CD4-positive, alpha-beta T cell treated with Interleukin-2 at 100 ng/mL for 4 hours (primary cell): ENCODE measurements at places on chromosomes 2 and 18.
A peak's percentile ranks its signal among the peaks of the same experiment; 100 is the strongest.

GRCh38 chr2:232236200-232236599 is 142.4 kb upstream of the ALPP start:
- DNase-seq = no peak

GRCh38 chr2:234913208-234913626 is 38.6 kb upstream of the SH3BP4 start:
- DNase-seq = no peak

DNA sequence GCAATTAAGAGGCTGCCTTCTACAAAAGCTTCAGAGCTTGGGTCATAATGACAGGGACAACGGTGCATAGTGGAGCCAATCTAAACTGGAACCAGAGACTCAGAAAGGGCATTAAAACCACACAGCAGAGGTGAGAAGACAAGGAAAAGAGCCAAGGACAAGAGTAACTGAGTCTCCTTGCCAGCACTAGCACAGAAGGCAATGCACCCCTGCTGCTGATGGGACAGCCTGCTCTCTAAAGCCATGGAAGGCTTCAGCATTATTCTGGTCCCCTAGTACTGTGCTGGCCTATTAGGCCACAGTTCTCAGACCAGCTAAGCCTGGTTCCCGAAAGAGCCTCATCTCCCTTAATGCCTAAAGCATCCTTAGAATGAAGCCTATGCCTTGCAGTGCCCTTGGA is 15.5 kb downstream of the MYO5B start:
- DNase-seq = no peak

- peak; percentile 31 for DNase-seq
These were observed 60.5 kb downstream of the CUL3 start for GRCh38 chr2:224524657-224525056.

DNA sequence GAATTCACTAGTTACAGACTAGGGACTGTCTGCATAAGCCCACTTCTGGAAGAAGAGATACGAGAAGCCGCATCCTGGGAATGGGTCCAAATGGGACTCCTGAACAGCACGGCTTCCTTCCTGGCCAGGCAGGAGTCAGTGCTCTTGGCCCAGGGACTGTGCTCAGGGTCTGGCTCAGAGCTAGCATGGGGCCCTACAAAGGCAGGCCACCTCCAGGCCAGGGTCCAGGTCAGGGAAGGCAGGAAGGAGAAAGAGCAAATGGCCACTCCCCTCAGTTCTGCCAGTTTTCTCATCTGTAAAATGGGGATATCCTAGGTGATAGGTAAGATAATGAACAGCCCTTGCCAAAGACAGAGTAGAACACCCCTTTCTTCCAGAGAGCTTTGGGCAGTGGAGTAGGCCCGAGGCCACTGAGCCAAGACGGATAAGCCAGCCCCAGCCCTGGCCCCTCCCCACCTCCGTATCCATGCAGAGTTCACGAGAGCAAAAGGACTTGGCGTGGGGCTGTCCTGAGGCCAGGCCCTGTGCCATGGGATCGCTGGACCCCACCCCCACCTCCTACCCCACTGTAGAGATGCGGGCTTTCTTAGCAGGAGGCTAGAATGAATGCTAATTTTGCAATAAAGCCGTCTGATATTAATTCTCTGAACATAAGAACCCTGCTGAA is 190.1 kb downstream of the MGAT5 start:
- no peak for DNase-seq

GRCh38 chr2:233413559-233414272 is 59.4 kb downstream of the DGKD start:
- peak; percentile 77 for DNase-seq

DNA sequence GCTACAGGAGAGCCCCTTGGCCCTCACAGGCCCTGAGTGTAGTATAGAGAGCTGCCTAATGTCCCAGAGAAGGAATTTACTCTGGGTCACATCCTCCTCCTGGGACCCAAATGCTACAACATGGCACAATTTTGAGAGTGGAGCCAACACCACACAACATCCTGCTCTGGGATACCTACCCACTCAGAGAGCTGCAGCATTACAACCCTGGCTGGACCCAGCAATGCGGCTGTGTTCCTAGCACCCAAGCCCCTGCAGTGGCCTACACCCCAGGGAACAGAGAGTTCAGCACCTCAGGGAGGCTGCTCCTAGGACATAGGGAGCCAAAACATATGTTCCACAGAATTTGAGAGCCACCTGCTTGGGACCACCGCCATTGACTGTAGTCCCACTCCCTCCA is 19.3 kb upstream of the FABP1 start:
- no peak for DNase-seq

- no peak for DNase-seq
These were observed 78.9 kb downstream of the MAP4K4 start for GRCh38 chr2:101776172-101777043.

DNA sequence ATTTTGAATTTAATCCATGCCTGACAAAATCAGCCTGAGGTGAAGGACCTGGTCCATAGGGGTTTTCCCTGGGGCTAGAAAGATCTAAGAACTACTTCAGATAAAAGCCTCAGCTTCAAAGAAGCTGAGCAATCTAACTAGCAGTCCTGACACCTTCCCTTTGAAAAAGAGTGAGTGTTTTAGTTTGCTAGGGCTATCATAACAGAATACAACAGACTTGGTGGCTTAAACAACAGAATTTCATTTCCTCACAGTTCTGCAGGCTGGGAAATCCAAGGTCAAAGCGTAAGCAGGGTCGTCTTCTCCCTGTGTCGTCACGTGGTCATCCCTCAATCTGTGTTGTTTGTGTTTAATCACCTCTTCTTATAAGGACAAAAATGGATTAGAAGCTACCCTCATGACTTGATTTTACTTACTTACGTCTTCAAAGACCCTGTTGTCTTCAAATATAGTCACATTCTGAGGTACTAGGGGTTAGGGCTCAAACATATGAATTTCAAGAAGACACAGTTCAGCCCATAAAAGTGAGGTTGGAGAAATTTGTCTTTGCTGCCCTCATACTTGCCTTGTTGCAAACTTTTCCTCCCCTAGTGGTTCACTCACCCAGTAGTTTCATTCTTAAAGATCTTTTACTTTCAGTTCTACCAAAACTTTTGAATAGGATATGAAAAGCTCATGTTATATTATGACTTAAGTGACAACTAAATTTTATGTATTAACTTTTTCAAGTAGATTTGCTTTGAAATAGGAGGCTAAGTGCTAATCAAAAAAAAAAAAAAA is 673.8 kb downstream of the ARHGAP15 start:
- DNase-seq = no peak

GRCh38 chr2:121605820-121606733 is 43.2 kb downstream of the CLASP1 start:
- DNase-seq = no peak

- no peak for DNase-seq
These were observed 1.8 kb upstream of the CDK5R2 start for GRCh38 chr2:218957671-218958070.

- DNase-seq = no peak
These were observed 56.8 kb downstream of the PMS1 start for GRCh38 chr2:189841019-189841418.

DNA sequence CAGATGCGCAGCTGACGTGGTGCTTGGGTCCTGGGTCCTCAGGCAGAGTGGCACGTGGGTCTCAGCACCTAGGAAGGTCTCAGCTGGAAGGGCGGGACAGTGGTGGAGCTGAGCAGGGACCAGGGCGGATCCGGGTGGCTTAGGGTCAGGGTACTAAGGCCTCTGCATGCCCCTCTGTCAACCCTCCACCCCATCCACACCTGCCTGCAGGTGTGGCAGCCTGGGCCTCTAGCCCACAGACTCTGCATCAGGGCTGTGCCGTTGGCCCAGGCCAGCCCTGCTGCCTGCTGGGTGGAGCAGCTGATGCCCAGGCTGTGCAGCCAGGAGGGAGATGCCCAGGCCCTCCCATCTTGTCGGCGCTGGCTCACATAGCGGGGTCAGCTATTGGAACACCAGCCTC is 24.6 kb upstream of the OTOS start:
- no peak for DNase-seq

GRCh38 chr2:46163804-46164528 is 133.2 kb upstream of the EPAS1 start:
- no peak for DNase-seq

- no peak for DNase-seq
These were observed 14.1 kb downstream of the GLI2 start for GRCh38 chr2:120749506-120750431.

GRCh38 chr2:36800381-36800780 is 103.9 kb downstream of the VIT start:
- peak; percentile 49 for DNase-seq

DNA sequence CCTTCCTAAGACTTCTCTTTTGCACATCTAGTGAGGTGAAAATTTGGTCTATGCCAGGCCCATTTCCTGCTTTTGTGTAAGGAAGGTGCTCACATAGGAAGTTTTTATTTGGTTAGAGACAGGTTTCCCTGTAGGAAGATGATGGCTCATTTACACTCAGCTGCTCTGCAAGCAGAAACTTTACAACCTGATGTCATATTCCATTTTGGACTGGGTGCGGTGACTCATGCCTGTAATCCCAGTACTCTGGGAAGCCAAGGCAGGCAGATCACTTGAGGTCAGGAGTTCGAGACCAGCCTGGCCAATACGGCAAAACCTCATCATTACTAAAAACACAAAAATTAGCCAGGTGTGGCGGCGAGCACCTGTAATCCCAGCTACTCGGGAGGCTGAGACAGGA is 35.8 kb downstream of the CASP10 start:
- DNase-seq = no peak

DNA sequence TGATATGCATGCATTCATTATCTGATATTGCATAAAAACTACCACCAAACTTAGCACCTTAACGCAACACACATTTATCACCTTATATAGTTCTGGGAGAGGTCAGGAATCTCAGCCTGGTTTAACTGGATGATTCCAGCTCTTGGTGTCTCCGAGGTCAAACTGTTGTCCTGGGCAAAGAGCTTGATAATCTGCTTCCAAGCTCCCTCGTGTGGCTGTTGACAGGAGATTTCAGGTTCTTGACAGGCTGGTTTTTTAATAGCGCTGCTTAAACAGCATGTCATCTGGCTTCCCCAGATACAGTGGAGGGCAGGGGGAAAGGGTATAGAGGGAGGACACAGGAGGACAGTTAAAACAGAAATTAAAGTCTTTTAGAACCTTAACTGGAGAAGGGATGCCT is 785.0 kb downstream of the CNTNAP5 start:
- no peak for DNase-seq

DNA sequence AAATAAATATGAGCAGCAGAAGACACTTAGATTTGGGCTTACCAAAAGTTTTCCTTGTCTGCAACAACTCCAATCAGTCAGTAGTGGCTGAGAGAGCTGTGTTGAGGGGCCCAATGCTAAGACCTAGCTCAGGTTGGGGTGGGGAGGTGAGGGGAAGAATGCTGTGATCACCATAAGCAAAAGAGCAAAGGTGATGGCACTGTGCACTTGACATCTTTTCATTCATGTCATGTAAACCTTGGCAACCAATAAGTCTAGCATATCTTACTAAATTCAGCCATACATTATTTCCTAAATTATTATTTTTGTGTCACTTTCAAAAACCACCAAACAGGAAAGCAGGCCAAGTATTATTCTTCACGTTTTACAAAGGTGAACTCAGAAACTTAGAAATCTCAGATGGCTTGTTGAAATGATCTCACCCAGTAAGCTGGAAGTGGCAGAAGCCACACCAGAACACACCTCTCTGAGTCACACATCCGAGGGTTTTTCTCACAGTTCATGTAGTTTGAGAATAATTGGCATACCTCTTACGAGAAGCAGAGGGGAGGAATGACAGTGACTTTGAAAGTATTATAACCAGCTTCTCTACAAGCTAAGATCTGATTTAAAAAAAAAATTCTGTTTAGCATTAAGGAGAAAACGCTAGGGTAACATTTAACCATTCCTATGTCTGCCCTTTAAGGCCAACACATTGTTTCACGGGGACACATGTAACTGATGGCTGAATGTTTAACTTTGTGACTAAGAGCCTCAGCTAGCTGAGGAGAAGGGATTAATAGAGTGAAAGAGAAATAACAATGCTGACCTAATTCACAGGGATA is 43.3 kb upstream of the SETBP1 start:
- peak; percentile 29 for DNase-seq

- no peak for DNase-seq
These were observed 35.9 kb downstream of the INPP5D start for GRCh38 chr2:233096006-233096405.

DNA sequence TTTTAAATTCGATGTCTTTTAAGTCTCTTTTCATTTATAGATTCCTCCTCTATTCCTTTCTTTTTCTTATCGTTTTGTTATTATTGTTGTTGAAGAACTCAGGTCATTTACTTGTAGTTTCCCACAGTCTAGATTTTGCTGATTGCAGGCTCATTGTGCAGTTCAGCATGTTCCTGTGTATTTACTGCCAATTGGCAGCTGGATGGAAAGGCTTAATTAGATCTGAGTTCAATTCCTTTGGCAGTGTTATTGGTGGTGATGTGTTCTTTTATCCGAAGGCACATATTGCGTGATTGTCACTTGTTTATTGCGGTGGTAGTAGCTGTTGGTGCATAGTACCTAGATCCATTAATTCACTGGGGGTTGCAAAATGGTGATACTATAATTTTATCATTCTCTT is 180.7 kb downstream of the BABAM2 start:
- DNase-seq = no peak

DNA sequence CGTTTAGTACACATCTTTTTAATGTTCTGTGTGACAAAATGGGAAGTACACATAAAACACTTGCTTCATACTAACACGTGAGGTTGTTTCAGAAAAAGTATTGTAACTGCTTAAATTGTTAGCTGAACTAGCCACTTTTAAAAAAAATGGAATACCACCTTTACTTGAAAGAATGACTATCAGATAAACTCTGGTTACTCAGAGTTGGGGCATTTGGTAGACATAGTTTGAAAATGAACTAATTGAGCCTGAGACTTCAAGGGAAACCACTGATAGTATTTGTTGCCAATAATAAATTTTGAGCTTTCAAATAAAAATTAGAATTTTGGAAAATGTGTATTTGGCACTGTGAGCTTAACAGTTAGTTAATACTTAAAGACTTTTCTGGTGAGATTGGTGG is 103.0 kb upstream of the FBXO11 start:
- DNase-seq = no peak
